ENCODE measurements at places on chromosomes 11 and 22. TPM values are rescaled to one million over a fixed set of nuclear protein-coding genes. Genes with fewer than 3 reads are reported as not detected.

DNA sequence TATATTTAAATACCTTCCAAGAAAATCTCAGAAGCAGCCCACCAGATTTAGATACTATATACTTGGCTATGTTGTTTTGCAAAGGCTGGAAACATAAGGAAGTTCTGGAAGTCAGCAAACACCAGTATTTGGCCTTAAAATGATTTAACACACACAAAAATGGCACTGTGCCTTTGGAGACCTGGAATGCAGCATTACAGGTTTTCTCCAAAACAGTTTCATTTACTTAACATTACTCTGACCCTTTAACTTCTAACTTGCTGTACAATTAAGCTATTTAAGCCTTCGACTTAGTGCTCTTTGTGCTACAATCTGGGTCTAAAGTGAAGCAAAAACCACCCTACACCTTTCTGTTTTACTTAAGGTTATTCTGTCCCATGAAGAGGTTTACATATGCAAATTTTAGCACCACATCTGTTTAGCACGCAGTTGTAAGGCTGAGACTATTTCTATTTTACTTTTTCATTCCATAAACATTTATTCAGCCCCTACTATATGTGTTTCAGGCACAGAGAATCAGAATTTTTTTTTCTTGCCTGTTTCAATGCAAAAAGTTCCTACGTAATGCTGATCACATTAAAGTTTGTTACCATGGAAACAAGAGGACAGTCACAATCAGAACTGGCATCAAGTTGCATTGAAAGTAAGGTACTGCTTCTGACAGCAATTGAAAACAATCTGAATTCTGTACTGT is 70.3 kb downstream of the MAML2 start:
- DNase-seq, result no peak

GRCh38 chr22:19503869-19504268 is 20.3 kb downstream of the CLDN5 start:
- peak; percentile 48 for DNase-seq

GRCh38 chr11:59668950-59669610 is at the start of gene PATL1:
PATL1 (minus strand) TSS chr11:59669037; CDS start chr11:59668895, 142 bp downstream.
- DNase-seq, result peak; percentile 96

- no peak for DNase-seq
Observed at GRCh38 chr22:50308597-50308935, 1.1 kb upstream of the PLXNB2 start.

DNA sequence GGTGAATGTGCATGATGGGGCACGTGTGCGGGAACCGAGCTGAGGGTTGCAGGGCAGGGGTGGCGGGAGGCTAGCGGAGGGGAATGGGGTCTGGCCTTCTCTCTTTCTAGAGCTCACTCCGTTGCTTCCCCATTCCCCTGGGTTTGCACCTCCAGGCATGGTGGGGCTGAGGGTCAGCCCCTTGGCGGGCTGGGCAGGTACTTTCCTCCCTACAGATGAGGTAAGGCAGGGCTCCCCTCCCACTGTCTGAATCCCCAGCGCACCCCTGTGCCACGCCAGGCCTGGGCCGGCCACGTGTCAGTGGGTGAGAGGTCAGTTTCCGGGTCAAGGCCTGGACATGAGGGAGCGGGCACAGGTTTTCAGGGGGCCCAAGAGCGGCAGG is 8.9 kb downstream of the SUSD2 start:
- no peak for DNase-seq

Gene OR6T1
- total RNA-seq, result not detected

GRCh38 chr11:96021901-96022650 is 98.2 kb upstream of the MTMR2 start:
- DNase-seq, result no peak

GRCh38 chr11:121669422-121669821 is 216.7 kb upstream of the SORL1-AS1 start:
- DNase-seq, result no peak

Gene FAM83F
- total RNA-seq, result 43.1 TPM

- no peak for DNase-seq
Observed at GRCh38 chr11:88402784-88403183, 65.2 kb upstream of the CTSC start.

GRCh38 chr11:116171271-116172140 is 601.3 kb downstream of the BUD13 start:
- DNase-seq, result no peak

Gene MAPK8IP1
- total RNA-seq, result 31.6 TPM

GRCh38 chr22:19169002-19169946 is 9.3 kb downstream of the SLC25A1 start:
- no peak for DNase-seq

- no peak for DNase-seq
Observed at GRCh38 chr11:60857378-60858232, 1.9 kb upstream of the PTGDR2 start.

Gene LIF
- total RNA-seq, result 7.2 TPM

Gene SYT7
- 18.2 TPM for total RNA-seq

DNA sequence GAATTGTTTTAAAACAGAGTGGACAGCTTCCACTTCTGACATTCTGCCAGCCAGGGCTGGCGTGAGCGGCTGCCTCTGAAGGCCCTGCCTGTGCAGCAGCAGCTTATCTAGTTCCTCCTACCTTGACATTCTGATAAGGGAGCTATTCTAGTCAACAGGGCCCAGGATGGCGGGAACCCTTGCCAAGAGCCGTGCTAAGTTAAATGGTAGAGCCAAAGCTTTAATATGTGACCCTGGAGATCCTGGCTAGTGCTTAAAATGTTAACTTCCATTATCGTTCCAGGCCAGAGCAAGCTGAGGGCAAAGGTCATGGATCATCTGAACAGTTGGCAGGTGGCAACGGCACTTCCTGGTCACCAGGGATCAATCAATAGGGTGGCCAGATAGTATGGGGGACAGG is 3.5 kb downstream of the KCNJ5 start:
- DNase-seq, result no peak

- no peak for DNase-seq
Observed at GRCh38 chr11:15816260-15816871, 540.0 kb downstream of the SOX6 start.

DNA sequence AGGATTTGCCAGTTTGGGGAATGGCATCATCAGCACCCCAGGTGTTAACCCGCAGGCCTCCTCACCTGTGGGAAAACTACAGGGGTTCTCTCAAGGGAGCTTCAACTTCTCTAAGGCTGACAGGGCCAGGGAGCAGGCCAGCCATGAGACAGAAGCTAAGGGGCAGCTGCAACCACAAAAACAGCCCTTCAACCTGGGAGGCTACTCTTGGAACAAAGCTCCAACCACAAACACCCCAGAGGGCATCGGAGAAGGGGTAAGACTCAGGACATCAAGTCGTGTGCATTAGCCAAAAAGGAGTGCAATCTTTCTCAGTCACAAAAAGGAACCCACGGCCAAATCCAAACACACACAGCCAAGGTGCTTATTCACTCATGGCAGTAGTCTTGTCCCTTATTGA is 103.0 kb downstream of the PLEKHA7 start:
- DNase-seq, result no peak

GRCh38 chr11:2465202-2466068 is 20.6 kb downstream of the KCNQ1 start:
- no peak for DNase-seq

Gene SPI1
- total RNA-seq, result 0.59 TPM

DNA sequence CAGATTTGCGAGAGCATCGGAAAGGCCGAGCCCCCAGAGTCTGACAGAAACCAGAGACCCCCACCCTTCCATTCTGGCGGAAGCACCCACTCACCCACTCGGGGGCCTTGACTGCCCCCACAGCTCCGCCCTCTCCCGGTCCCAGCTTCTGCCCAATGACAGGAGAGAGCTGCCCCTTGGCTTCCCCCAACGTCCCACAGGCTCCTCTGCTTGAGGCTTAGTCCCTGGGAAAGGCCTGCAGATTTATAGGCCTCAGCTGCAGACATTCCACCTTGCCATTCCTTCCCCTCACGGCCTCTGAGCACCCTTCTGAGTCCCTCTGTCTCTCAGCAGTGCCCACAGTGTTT is 125.0 kb upstream of the NCAM1 start:
- DNase-seq, result no peak

Gene OAF
- 5.6 TPM for total RNA-seq

Gene GGTLC2
- not detected for total RNA-seq

Gene LRRC4C
- total RNA-seq, result 0.41 TPM

DNA sequence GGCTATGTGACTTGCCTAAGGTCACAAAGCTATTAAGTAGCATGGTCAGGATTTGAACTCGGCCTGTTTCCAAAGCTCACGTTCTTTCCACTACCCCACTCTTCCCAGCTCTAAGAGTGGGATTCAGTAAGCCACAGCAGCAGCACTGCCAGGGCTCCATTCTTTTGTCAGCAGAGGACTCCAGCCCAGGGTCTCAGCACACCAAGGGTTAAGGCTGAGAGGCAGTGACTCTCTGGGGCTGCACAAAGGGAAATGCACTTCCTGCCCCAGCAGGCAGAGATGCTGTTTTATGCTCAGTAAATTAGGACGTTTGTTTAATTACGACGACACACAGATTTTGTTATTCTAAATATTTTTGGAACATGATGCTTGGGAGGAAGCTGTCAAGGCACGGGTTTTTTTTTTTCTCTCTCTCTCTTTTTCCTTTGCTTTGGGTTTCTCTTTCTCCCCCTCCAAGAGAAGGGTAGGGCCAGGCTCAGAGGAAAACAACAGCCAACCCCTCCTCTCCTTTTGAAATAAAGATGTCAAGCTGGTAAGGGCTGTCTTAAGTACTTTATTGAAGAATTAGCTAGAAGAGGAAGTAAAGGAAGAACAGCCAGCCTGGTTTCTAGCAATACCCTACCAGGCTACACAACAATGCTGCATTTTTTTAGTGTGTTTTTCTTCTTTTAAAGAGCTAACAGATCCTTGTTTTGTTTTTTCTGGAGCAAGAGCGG is 2.8 kb downstream of the MYH9 start:
- peak; percentile 35 for DNase-seq

Gene NLRP6
- 0.09 TPM for total RNA-seq

DNA sequence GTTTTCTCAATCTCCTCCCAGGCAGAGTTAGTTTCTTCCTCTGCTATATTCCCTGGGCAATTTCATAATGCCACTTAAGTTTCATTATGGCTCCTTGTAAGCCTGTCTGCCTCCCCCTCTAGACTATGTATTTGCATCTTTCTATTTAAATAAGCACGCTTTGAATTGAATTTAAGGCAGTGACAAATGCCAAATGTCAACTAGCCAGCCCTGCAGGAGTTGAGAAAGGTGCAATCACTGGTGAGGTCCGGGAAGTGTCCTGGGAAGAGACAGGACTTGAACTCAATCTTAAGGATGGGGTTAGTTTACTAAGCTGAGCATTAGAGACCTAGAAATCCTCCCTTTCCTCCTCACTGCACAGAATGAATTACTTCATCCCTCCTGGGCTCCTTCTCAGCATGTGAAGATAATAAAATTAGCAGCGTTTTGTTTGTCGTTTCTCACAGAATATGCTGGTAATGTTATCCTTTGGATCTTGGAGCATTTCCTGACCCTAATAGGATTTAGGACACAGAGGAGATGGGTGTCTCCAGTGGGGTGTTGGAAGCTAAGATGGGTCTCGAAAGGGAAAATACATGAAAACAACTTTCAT is 1.6 kb downstream of the TCP11L1 start:
- no peak for DNase-seq

GRCh38 chr22:20887375-20887774 is 28.6 kb downstream of the SNAP29 start:
- DNase-seq, result no peak

Gene APOL4
- total RNA-seq, result not detected

DNA sequence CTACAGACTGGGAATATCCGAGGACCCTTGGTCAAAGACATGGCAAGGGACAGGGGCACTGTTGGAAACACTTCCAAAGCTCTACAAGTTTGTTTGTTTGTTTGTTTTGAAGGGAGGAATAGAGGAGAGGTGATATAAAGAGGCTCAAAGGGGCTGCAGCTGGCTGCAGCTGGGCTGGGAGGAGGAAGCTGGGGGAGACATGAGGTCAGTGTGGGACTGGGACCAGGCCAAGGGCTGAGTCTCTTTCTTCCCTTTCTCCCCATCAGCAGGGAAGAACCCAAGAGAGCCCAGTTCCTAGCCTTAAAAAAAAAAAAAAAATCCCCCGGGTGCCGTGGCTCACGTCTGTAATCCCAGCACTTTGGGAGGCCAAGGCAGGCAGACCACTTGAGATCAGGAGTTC is 5.0 kb downstream of the RHOG start:
- no peak for DNase-seq

Gene IGLL1
- total RNA-seq, result not detected

Gene ELMOD1
- total RNA-seq, result 0.98 TPM

DNA sequence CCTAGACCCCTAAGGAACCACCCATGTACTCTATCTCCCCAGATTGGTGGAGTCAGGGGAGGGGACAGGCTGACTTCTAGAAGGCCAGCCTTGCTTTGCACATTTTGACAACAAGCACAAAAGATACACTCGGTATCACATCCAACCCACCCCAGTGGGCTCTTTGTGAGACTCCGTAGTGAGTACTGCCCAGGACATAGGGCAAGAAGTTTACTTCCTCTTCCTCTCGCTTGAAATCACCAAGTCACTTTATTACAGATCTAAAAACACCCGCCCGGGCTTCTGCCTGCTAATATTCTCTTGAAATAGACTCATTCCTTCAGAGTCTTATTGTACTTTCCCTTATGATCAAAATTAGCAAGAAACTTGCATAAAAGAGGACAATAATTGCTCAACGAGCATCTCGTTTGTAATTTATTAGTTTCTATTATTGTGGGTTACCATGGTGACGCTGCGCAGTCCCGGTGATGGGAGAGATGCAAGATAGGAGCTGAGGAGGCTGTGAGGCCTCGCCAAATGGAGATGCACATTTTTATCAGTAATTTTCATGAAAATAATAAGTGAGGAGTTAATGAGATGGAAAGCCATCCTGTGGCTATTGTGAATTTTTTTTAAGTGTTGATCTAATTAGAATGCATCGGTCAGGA is 96.9 kb downstream of the FEZ1 start:
- DNase-seq, result no peak

- no peak for DNase-seq
Observed at GRCh38 chr22:25884121-25884520, 142.1 kb downstream of the MYO18B start.

DNA sequence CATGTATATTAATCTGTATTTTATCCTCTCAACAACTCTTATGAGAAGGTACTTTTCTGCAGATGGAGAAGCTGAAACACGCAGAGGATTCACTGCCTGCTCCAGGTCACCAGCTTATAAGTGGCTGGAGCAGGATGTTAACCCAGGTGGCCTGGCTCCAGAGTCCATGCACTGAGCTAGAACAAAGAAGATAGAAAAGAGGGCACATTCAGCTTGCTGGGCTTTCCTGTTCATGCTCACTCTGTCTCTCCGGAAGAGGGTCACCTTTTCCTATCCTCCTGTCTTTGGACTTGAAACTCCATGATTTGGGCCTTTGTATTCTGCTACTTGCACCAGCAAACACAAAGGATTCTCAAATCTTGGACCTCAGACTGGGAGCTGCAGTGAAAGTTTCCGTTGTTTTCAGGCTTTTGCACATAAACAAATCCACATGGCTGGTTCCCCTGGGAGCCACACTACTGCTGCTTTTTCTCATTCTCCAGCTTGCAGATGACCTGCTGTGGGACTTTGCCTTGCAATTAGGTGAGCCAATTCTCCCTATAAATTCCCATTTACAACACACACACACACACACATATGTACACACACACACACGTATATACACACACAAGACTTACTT is 117.3 kb upstream of the GRK3 start:
- DNase-seq, result no peak
